ENCODE measurements at places on chromosomes 7 and 10. TPM values are rescaled to one million over a fixed set of nuclear protein-coding genes. Genes with fewer than 3 reads are reported as not detected.

GRCh38 chr7:26329520-26330255, 38.0 kb downstream of the SNX10 start:
- DNase-seq = no peak

DNA sequence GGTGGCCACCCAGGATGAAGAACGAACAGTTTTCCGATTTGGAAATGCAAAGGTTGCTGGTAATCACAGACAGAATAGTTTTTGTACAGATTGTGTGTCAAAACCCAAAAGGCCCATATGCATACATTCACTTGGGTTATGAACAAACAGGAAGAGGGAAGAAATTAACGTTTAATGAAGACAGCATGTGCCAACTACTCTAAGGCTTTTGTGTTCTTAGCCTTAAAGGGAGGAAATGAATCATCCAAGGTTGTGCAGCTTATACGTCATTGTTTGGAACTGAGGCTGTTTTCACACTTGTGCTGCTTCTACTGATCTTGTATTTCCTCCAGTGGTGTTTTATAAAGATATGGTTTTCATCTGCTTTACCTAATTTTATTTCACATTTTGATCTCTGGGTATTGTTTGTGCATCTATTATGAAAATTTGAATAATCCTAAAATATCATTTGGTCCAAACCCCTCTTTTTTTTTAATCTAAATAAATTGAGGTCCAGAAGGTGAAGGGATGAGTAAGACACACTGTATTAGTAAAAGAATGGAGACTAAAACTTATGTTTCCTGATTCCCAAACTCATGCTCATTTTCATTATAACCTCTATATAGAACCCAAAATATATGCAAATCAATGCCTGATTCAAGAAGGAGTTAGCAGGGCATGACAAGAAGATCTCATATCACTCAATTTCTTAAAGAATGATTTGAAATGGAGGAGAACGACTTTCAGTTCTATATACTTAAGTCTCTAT, 373.1 kb downstream of the THSD7A start:
- peak; percentile 51 for DNase-seq

Gene CH25H
- 0.49 TPM for total RNA-seq

DNA sequence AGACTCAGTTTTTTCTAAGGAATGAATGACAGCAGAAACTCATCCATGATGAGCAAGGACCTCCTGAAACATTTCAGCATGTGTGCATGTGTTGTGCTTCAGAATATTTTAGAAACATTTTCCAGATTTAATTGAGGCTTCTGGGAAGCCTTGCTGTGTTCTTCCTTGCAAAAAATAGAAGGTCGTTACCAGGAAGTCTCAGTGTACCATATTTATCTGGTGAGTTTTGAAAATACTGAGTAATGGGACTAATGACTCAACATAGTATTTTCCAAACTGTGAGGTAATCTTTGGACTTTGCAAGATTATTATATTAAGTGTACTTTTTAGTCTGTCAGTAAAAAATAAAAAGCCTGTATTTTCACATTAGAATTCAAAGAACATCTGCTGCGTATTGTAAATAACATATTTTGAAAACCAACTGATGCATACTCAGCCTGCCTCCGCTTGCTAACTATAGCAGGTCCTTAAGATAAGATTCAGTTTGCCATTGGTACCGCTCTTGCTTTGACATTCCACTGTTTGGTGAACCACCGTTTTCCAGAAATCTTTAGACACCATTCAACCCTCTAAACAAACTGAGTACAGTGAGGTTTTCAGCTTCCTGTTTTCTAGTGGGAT, 739.6 kb upstream of the GALNT17 start:
- no peak for DNase-seq

- no peak for DNase-seq
Observed at GRCh38 chr7:117012284-117012683, 59.0 kb downstream of the ST7 start.

GRCh38 chr10:122498521-122498920, 37.2 kb downstream of the HTRA1 start:
- DNase-seq = no peak

Gene KEL
- total RNA-seq = not detected

Gene AZGP1
- total RNA-seq = 2.2 TPM

Gene KCP
- under 0.01 TPM for total RNA-seq

DNA sequence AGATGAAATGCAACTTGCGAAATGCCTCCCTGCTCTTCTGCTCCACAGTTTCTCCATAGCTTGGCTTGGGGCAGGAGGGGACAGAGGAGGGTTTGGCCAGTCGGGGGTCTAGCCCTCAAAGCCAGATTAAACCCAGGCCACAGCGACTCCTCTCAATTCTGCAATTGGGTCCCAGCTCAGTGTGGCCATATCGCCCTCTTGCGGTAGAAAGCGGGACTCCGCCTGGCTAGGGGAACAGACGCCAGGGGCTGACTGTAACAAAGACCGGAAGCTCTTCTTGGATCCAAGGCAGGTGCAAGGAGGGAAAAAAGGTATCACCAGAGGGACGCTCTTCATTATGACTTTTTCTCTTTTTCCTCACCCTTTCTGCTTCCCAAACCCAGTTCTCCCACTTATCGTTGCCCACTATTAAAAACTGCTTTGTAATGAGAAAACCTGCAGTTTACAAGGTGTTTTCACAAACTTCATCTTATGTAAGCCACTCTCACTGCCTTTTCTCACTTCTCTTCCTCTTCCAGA, 36.6 kb upstream of the TNPO3 start:
- DNase-seq = peak; percentile 56

DNA sequence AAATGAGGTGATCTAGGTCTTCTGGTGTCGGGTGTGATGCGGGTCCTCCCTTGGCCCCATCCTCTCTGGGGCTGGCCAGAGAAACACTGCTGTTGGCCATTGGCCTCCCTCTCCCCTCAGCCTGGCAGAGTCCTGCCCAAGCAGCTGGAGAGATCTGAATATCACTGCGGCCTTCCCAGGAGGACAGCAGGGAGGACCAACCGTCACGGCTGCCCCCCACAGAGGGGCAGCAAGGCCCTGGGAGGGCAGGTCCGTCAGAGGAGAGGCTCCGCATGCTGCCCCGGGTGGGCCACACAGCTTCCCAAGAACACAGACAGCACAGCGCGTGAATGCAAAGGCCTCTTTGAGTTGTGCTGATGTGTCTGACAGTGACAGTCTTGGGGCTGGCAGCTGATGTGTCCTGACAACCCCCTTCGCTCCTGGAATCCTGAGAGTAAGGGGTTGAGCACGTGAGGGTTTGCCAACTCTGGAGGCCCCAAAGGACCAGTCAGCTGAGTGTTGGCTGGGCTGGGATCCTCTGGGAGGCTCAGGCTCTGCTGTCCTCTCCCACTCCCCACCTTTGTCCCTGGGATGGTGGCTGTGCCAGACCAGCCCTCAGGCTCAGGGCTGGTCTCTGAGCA, 132.5 kb upstream of the UNC5B start:
- DNase-seq = no peak

- DNase-seq = no peak
Observed at GRCh38 chr10:112826018-112826697, 123.9 kb upstream of the TCF7L2 start.

Gene PCGF6
- total RNA-seq = 15.1 TPM

Measured in RPMI7951 (cell line).